ENCODE measurements at places on chromosomes 2 and 18.

DNA sequence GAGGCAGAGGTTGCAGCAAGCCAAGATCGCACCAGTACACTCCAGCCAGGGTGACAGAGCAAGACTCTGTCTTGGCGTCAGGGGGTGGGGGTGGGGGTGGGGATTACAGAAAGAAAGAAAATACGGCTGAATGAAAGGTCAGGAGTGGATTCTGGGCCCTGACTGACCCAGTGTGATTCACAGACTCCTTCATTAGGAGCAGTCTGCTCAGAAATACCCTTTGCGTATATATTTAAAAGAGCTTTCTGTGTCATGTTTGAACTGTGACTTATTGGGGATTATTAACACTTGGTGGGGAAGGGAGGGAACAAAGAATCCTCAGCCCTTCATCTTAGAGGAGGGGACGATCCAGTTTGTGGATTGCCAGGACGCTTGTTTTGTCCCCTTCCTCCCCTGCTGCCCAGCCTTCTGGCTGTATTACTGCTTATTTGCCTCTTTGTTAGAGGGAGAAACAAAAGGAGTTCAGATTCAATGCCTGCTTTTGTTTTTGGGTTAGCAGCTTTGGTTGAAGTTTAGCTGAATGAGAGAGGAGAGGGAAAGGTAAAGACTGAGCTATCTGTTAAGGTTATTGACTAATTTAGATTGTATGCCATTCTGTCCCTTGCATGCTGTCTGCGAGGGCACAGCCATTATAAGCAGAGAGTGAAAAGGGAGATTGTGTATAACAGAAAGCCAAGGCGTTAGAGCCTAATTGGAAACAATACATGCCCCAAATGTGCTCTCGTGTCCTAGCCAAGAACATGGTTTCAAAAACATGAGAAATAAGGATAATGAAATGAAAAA lies 118.3 kb downstream of the FMNL2 start:
- no peak for DNase-seq

DNA sequence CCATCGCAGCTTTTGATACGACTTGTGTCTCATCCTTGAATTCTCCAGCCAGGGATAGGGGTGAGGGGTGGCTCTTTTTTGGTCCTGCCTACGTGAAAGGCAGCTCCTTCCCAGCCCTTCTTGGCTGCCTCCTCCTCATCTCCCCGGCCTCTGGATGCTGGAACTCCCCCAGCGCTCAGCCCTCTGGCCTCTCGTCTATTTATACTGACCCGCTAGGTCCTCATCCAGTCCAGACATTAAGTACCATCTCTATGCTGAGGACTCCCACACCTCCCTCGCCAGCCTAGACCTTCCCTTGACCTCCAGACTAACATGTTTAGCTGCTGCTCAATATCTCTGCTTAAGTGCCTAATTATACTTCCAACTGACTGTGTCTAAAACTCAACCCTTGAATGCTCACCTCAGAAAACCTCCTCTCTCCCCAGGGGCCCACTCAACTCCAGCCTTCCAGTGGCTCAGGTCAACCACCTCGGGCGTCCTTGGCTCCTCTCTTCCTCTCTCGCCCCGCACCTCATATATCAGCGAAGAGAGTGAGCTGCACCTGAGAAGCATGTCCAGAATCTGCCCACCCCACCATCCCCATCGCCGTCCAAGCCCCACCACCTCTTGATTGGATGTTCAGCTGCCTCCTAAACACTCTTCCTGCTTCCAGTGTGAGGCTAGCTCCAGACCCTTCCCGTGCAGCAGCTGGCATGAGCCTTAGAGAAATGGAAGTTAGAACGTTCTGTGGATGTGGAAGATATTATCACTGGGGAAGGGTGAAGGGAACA lies 34.8 kb downstream of the TOGARAM2 start:
- DNase-seq = no peak

DNA sequence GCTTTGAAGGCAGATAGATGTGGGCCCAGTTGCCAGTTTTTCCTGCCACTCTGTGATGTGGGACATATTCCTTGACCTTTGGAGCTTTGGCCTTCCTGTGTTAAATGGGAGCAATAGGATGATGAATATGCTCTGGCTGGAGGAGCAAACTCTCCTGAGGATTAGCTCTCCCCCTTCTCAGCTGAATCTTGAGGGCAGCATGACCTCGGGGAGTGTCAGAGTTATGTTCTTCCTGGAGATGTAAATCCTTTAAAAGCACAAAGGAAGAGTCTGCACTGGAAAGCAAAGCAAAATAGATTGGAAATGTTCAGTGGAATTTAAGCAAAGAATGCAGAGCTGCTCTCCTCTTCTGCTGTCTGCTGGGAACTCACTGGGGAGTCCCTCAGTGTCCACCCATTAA lies 160.1 kb downstream of the ALK start:
- DNase-seq = no peak

DNA sequence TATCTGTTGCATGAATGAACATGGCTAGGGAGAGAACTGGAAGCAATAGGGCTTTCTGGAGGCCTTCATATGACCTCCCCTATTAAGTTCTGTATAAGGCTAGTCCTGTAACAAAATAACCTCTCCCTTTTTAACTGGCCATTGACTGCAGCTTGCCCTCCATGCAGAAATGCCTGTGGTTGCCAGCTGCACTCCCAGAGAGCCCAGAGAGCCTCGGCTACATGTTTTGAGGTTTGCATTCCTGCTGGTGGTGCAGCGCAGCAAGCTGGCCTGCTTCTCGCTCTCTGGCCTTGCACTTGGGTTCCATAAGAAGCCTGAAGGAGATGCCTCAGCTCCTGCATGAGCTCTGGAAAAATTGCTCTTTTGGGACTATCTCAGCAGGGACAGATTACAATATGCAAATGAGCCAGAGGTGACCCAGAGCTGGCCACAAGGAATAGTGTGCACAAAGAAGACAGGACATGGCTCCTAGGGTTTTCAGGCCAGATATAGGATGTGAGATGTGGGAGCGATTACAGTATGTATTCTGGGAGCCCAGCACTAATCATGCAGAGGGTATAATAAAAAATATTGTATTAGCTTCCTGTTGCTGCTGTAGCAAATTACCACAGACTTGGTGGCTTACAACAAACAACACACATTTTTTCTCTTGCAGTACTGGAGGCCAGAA lies 186.7 kb downstream of the INSIG2 start:
- no peak for DNase-seq

DNA sequence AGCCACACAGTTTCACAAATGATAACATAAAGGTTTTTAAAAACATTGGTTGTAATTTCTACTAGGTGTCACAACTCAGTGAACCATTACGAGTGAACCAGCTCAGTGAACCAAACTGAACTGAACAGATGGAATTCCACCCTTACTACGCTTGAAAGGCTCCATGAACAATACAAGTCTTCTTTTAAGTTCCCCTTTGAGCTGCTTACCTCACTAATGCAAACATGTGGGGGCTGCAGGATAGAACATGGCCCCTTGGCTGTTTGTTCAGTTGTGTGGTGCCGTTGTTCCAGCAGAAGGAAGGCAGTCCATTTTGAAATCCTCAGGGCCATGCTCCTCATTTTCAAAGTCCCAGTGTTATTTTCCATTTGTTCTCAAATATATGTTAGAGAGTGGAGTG lies 30.7 kb upstream of the KLHL14 start:
- DNase-seq = no peak

DNA sequence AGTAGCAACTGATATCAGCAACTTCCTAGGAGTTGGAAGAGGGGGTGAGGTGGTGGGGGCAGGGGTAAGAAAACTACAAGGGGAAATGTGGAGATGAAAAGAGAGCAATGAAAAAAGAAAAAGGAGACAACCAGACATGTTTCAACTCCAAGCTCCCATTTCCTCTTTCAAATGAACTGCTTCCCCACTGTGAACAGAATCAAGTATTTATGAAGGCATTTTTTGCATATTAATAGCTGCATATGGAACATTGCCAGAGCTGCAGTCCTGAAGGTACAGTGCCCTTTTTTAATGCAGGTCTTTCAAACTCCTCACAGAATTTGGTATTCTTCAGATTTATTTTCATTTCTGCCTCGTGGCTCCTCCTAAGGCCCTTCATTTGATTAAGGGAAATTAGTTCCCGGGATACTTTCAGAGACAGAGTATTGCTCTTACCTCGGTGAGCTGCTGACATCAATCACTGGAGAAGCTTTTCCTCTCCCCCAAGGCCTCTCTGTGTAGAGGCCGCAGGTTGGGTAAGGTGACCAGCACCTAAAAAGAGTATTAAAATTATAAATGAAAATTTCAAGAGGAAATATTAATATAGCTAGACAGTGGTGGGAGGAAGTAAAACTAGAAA lies 68.4 kb downstream of the KIAA2012 start:
- no peak for DNase-seq

GRCh38 chr2:148586522-148587128 lies 57.9 kb upstream of the EPC2 start:
- DNase-seq = no peak

GRCh38 chr2:217774232-217774631 lies 228.6 kb downstream of the TNS1 start:
- DNase-seq = no peak
